Activated CD4-positive, alpha-beta memory T cell treated with anti-CD3 and anti-CD28 coated beads, Interleukin-2, amount 10 ng/mL, durations not matched to agents 7 days and 5 days (primary cell): ENCODE measurements at places on chromosomes 12 and 14. TPM values are rescaled to one million over a fixed set of nuclear protein-coding genes. Genes with fewer than 3 reads are reported as not detected.

DNA sequence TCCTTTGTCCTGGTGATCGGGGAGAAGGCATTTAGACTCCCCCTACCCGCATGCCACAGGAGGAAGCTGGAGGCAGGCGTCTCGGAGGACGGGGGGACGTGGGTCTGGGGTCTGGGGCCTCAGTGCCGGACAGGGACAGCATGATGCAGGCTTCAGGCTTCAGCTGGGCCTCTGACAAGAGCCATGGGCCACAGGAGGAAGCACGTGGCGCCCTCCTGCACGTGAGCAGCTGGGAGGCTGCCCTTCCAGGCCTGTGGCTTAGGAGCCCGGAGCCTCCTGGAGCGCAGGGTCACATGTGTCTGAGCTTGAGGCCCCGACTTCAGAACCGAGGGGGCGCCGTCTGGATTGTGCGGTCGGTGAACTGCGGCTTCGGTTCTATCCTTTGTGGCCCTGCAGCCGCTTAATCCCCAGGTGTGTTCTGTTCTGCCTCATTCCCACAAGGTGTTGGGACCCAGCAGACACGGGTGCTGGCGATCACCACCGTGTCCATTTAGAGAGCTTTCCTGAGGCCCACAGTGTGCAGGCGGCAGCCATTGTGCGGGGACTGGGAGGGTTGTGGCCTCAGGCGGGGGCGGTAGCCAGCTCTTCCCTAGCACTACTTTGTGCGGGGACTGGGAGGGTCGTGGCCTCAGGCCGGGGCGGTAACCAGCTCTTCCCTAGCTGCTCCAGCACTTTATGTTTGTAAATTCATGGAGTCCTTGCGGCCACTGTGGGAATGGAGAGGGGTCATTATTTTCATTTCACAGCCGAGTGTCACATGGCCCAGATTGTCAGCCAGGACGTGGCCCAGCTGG, 150.2 kb downstream of the ADGRD1 start:
- no peak for DNase-seq

DNA sequence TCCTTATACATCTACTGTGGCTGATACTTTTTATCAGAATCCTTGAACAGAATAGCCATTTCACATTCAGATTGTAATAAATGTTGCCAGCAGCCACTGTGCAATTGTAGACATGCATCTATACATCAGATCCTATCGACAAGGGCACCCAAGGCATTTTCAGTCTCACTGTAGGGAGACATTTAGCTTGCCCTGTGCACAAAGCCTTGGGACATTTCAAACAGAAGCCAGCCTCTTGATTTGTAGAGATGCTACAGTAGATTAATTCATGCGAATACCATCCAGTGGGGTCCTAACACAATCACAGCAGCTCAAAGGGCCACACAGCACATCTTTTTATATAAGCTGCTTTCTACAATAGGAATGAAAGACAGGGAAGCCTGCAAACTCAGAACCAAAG, 81.4 kb downstream of the SLC8A3 start:
- DNase-seq, result no peak

DNA sequence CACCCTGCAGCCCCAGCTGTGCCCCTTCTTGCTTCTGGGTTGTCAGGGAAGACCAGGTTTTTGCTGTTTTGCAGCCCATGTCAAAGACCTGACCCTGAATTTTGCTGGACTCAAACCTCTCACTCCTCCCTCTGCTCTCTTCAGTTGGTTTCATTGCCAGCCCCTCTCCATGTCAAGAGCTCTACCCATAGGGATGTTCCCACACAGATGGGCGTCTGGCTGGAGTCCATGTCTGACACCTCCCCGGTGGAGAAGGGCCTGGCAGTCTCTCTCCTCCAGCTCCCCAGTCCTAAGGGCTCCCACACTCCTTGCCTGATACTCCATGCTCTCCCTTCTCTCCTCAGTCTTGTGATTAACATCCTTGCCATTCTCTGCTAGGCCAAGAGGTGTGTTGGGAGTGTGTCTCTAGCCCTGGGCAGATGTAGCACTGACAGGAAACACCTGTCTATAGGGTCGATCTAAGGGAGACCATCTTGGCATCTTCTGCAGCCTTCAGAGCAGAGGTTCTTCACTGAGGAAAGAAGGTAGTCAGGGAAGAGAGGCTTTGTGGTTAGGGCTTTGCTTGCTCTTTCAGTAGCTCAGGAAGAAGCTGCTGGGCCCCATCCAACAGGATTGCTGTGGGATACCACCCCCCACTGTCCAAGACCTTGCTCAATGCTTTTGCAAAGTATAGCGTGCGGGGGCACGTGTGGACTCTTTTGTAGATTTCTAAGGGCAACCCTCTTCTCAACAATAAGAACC, 4.7 kb downstream of the ASIC1 start:
- DNase-seq, result no peak

DNA sequence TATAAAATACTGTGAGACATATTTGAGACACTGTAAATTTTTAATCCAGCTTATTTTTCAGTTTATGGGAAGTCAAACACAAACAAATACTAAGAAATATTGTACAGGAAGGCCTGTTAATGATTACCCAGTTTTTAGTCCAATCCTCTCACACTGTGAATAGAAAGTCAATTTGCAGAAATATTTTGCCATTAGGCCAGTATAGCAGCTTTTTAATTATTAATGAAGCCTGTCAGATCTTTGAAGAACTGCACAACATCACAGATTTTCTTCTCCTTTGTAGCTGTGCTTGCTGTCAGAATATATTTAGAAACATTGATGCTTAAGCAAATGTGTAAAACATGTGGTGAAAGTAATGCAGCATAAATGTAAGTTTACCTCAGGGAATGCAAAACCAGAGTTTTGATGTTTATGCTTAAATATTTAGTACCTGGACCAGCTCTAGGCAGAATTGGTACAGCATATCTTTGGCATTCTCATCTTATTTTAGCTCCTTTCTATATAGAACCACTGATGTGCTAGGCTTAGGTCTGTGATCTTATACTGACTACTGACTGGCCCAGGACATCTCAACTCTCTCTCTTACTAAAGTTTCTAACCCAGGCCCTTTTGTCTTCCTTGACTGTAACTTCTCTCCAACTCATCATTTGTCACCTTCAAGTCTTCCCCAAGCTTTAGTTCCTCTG, 230.8 kb upstream of the NAV3 start:
- DNase-seq, result no peak

DNA sequence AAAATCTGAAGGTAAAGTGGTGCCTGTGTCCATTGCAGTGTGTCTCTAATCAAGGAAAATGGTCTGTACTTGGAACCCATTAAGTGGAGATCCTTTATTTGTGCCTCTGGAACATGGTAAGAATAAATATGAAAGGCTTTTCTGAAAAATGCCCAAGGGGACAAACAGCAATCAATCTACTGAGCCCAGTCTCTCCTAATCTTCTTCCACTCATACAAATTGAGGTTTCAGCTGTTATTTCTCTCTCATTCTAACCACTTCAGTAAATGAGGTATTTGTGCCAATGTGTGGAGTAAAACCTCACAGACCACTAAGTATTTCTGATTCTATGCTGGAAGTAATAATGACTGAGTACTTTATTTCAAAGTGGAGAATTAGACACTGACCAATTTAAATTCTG, 82.3 kb upstream of the ST8SIA1 start:
- DNase-seq, result no peak

GRCh38 chr12:66653796-66654195, 25.1 kb downstream of the GRIP1 start:
- no peak for DNase-seq

DNA sequence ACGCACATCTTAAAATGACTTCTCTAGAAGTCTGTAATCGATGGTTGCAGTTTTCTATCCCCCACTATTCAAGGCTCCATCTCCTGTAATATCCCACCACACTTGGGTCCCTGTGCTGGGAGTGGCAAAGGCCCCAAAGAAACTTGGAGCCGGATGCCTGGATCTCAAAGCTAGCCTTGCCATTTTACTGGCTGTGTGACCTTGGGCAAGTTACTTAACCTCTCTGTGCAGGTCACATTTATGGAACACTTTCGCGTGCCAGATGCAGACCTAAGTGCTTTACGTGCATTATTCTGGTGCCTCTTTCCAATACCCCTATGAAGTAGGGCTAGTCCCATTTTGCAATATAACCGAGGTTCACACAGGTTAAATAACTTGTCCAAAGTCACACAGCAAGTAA, 151.8 kb upstream of the PRMT8 start:
- DNase-seq, result no peak

- no peak for DNase-seq
Observed at GRCh38 chr12:4288296-4289131, 15.0 kb downstream of the CCND2 start.

GRCh38 chr12:31275491-31275890, 50.5 kb downstream of the SINHCAF start:
- no peak for DNase-seq

DNA sequence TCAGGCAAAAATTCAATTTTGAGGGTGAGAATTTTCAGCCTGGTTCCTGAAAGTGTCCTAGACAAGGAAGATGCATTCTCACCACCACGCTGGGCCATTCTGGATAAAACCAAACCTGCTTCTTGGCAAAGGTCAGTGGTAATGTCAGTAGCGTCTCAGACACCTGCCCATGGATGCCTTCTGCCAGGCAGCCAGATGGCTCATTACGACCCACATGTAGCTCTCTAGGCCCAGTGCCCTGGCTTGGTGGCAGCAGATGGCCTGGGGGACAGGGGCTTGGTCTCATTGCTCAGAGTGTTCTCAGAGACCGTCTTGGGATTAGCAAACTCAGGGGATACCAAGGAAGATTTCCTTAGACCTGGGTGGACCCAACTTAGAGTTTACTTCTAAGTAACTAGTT, 105.1 kb downstream of the ARF6 start:
- no peak for DNase-seq

DNA sequence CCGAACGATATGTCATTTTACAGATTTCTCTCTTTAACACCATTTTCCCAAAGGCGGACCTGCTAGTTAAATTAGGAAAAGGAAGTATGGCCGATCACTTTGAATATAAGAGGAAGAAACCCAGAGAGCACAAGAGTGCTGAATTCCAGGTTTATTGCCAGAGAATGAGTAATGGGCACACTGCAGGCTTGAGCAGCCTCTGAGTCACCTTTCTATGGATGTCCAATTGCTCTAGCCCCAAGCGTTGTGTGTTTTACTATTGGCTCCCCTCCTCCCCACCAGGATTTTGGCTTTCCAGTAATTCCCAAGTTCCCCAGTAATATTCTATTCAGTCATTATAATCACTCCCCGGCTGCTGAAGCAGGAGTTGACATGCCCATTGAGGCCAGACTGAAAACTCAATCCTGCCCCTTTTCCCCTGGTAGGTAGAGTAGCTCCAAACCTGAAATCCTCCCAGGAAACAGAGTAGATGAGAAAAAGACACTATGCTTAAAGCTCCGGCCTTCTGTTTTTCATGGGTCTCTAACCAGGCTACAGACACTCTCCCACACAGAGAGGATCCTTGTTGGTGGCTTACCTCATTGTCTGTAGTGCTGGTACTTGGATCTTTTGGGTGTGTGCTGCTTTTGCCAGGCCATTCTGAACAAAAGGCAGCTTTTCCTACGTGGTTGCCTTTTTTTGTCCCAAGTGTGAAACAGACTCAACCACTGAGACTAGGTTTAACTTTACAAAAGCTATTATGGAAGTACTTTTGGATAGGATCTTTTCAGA, 704.3 kb upstream of the FLRT2 start:
- DNase-seq, result no peak

- DNase-seq, result no peak
Observed at GRCh38 chr14:40119321-40119720, 687.1 kb upstream of the FBXO33 start.

Gene SDR39U1
- total RNA-seq, result 38.5 TPM

Gene CLEC2D
- total RNA-seq, result 446 TPM

Gene IGFBP6
- 0.38 TPM for total RNA-seq

Gene TSHR
- 0.70 TPM for total RNA-seq

Gene TAS2R10
- 0.30 TPM for total RNA-seq

Gene HAL
- total RNA-seq, result 0.23 TPM
